ENCODE measurements at places on chromosomes 7 and 10. TPM values are rescaled to one million over a fixed set of nuclear protein-coding genes. Genes with fewer than 3 reads are reported as not detected.

GRCh38 chr7:91352091-91352490 lies 87.9 kb downstream of the FZD1 start:
- DNase-seq: no peak

- DNase-seq: no peak
Observed at GRCh38 chr7:128247640-128248194, 6.6 kb downstream of the LEP start.

DNA sequence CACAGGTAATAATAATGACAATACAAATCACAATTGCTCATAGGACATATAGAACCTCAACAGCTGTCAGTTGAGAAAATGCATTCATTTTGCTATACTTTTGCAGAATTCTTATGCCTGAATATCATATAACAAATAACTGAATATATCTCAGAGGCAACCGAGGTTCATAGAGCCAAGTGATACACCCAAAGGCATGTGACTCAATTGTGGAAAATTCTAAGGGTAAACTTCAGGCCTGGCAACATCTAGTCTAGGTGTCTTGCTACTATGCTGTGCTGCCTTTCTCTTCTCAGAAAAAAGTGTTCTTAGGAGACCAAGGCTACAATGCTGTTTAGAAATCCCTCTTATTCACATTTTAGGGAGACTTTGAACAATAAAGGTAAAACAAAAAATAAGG lies 270.7 kb downstream of the BAMBI start:
- DNase-seq: no peak

DNA sequence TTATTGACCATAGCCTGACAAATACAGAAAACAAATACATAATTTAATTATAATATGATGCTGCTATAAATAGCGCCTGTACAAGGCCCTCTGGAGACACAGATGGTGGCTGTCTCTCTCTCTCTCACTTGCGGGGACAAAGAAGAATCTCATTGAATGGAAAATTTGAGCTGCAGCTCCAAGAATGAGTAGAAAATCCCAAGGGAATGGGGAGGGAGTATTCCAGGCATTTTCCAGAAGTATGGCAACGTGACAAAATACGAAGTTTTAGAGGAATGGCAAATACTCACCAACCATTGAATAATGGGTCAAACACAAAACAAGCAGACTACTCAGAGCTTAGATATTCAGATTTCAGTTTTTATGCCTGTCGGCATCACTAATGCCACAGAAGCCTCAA lies 179.9 kb downstream of the NRP1 start:
- DNase-seq: no peak

- no peak for DNase-seq
Observed at GRCh38 chr7:158259141-158259540, 328.5 kb downstream of the PTPRN2 start.

GRCh38 chr7:1995426-1995825 lies 237.3 kb downstream of the MAD1L1 start:
- DNase-seq: no peak

DNA sequence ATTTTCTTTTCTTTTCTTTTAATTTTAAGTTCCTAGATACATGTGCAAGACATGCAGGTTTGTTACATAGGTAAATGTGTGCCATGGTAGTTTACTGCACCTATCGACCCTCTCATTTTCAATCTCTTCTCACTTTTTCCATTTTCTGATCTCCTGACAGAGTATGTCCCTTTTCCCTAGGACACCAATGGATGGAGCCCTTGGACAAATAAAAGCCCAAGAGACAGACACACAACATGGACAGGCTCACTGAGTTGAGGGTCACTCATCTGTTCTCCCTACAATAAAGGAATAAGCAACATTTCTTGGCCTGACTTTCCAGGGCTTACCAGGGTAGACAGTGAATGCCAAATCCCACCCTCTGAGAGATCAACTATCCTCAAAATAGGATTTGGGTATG lies 15.2 kb upstream of the UBE2D1 start:
- DNase-seq: no peak

- DNase-seq: no peak
Observed at GRCh38 chr10:122492999-122493481, 31.7 kb downstream of the HTRA1 start.

DNA sequence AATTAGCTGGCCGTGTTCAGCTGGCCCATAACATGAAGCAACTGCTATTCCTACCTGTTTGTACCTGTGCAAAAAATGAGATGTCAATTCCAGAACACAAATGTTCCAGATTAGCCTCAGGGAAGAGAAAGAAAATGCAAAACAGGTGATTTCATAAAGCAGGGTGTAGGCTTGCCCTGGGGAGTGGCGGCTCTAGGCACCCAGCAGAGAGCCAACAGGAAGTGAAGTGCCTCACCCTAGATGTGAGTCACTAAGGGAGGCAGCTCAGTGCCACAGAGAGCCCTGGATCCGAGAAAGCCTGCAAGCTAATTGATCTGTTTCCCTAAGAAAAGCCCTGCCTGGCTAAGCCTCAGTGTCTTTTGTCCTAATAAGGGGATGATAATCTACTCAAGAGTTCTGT lies 240.0 kb downstream of the ARHGAP21 start:
- DNase-seq: peak; percentile 65

- DNase-seq: peak; percentile 91
Observed at GRCh38 chr7:26346611-26347203, 55.0 kb downstream of the SNX10 start.

DNA sequence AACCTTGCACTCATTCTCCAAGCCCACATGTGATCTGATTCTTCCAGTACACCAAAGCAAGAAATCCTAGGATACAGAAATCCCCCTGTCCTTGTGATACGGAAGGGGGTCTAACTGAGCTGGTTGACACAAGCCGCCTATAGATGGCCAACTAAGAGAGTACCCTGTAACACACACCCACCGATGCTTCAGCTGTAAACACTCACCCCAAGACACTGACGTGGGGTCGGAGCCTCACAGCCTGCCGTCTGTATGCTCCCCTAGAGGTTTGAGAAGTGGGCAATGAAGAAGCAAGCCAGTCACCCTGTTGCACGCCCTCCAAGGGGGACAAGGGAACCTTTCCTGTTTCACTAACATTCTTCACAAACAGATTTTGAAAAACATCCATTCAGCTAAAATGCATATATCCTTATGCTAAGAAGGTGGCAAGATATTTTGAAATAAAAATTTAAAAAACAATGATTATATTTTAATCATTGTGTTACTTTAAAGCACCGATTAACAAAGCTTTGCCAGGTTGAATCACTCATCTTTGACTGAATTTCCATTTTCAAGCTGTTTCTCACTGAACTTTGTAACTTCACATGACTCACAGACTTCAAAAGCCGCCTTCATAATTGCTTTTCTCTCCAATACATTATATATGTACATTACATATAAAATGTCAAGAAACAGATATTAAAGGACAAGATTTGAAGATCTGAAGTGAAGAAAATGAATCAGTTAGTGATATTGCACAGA lies 329.3 kb downstream of the ARL4A start:
- no peak for DNase-seq

DNA sequence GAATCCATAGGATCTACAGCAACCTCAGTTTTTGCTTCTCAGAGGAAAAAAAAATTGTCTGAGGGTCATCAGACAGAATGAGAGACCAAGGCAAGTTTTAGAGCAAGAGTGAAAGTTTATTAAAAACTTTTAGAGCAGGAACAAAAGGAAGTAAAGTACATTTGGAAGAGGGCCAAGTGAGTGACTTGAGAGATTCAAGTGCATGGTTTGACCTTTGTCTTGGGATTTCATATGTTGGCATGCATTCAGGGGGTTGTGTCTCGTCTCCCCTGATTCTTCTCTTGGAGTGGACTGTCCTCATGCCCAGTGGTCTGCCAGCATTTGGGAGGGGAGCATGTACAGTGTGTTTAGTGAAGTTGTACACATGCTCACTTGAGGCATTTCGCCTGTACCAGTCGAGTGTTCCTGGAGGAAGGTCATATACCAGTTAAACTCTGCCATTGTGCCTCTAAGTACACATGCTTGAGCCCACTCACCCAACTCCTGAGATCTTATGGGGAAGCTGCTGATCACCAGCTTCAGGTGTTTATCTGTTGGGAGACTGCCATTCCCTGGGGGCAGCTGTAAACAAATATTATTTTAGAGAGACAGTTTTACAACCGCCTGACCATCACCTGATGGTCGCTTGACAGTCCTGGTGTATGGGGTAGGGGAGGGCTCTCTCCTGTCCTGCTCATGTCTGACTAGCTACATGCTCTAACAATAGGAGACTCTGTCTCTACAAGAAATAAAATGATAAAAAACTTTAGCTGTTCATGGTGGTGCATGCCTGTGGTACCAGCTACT lies 109.4 kb downstream of the EEPD1 start:
- DNase-seq: no peak

- peak; percentile 63 for DNase-seq
Observed at GRCh38 chr7:120164-120991, 72.0 kb upstream of the FAM20C start.

- peak; percentile 70 for DNase-seq
Observed at GRCh38 chr7:5429253-5429856, 5.7 kb upstream of the TNRC18 start.

GRCh38 chr7:7790041-7790741 lies 71.8 kb upstream of the RPA3 start:
- no peak for DNase-seq

GRCh38 chr7:138349841-138350700 lies 110.0 kb upstream of the TRIM24 start:
- DNase-seq: no peak

- peak; percentile 45 for DNase-seq
Observed at GRCh38 chr7:44580945-44581878, 819 bp downstream of the TMED4 start.

DNA sequence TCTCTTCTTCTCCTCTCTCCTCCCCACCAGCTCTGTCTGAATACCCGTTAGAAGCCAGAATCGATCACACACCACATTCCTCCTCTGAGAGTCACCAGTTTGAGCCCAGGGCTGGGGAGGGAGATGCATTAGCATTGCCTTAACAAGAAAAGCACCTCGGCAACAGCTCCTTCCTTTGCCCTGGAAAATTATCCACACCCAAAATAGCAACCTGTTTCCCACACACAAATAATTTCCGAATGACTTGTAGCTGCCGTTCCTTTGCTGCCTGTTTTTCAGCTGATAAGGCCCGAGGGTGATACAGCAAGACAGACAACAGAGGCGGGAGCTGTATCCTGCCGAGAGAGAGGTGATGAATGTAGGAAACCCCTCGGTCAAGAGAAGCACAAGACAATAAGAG lies 91.3 kb downstream of the CPXM2 start:
- DNase-seq: no peak

DNA sequence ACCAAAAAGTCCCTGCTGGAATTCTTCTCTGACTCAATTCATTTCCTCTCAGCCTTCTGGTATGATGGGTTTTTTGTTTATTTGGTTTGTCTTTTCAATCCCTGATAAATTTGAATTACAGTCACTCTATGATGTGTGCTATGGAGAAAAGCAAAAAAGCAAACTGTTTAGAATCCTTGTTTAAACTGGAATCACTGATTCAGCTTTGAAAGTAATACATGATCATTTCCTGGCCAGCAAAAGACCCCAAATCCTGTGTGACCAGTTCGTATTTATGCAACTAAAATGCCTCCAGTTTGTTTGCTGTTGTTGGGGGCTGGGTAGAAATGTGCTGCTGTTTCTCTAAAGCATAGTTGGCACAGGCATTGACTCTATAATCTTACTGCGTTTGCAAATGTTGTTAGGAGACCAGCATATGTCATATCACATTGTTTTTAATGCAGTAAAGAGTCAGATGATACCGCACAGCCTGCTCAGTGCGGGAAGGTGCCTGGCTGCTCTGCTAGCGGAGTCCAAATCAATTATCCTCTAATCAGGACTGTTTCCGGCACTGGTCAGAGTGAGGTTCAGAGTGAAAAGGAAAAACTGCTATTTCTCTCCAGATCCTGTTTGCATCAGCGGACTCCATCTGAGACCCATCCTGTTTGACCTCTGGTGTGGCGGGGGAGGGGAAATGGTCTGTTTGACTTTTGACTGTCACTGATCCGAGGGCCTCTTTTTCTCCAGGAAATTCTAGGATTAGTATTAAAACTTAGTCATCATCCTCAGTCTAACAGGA lies 40.6 kb upstream of the ADD3 start:
- peak; percentile 55 for DNase-seq

EBLN1 gene
- not detected for total RNA-seq

AZGP1 gene
- total RNA-seq: 2,105 TPM

PLEKHS1 gene
- not detected for total RNA-seq

RNF32 gene
- 0.62 TPM for total RNA-seq

OR2A12 gene
- not detected for total RNA-seq

TUBB8 gene
- total RNA-seq: not detected

HTRA1 gene
- total RNA-seq: 99.0 TPM
